ENCODE measurements at places on chromosomes 3 and 15. TPM values are rescaled to one million over a fixed set of nuclear protein-coding genes. Genes with fewer than 3 reads are reported as not detected.

DNA sequence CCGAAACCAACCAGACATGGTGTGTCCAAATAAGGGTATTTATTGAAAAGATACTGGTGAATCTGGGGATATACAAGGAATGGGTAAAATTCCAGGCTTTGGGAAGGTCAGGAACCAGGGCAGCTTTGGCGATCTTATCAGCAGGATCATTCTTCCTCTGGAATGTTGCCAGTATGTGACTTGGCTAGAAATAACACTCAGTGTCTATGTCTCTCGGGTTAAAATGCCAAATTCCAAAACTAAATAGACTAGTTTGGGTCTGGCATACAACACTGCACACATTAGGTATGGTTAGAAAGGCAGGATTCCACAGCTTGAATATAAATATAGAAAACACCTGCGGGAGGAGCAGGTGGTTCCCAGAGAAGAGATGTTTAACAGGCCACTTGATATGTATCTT, 220.2 kb upstream of the CD96 start:
- DNase-seq: no peak

- DNase-seq: no peak
These were observed 54.8 kb downstream of the UBP1 start for GRCh38 chr3:33385423-33385822.

DNA sequence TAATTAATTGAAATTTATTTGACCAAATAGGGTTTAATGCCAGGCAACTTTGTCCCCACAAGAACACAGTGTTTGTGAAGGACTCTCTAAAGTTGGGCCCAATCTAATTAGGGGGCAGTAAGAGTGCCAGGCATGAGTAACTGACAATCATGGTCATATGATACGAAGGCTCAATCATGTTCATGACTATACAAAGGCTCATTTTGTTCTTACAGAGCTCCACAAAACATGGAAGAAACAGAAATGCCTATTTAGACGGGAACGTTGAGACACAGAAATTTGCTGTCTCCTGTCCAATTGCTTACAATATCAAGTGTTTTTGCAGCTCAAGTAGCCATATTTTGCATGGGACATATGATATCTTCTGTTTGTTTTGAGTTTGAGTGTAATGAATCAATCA, 391.1 kb downstream of the SI start:
- no peak for DNase-seq

- DNase-seq: no peak
These were observed 213.8 kb downstream of the NR2F2 start for GRCh38 chr15:96544162-96544756.

Gene SV2B
- polyA plus RNA-seq: 1.1 TPM

Gene SH2D7
- polyA plus RNA-seq: 0.37 TPM

- DNase-seq: no peak
These were observed 424.7 kb downstream of the CNTN4 start for GRCh38 chr3:2523281-2523836.

Gene CYP1A1
- not detected for polyA plus RNA-seq

Gene CD80
- 0.44 TPM for polyA plus RNA-seq

DNA sequence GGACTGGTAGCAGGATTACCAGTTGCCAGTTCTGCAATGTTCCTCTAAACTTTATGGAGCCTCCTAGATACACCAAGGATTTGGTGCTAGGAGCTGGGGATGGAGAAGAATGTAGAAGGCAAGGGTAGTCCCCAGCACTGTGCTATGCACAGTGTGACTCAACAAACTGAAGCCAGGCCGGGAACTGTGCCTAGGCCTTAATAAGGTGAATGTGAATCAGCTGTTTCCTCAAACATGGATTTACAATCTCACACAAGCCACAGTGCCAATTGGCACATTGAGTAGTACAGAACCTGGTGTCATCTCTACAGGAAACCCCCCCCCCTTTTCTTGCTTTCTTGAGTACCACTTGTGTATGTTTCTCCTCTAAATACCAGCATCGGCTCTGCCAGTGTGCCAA, 32.5 kb downstream of the MRPS25 start:
- no peak for DNase-seq

GRCh38 chr3:37504583-37505357, 330.4 kb upstream of the LRRFIP2 start:
- DNase-seq: no peak

Gene ATP8B4
- 3.3 TPM for polyA plus RNA-seq

- DNase-seq: no peak
These were observed 86.3 kb downstream of the SH3GL3 start for GRCh38 chr15:83533410-83533962.

Gene CTXN2
- 0.05 TPM for polyA plus RNA-seq

DNA sequence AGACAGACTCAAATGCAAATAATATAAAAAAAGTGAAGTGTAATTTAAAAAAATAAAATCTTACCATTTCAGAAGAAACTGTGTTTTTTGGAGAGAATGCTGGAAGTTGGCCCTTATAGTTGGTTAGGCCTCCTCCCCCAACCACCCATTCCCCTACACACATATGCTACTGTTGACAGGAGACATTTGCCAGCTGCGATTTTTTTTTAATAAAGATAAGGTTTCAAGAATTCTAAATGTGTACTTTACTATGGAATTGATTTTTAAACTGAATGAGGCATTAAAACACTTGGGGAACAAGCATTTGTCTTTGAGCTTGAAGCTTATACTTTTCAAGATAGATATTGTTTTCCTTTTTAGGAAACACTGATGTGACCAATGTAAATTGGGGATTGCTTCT, 4.4 kb upstream of the SSR3 start:
- DNase-seq: no peak

- DNase-seq: no peak
These were observed 45.0 kb upstream of the BOC start for GRCh38 chr3:113166357-113166718.

- DNase-seq: no peak
These were observed 222.0 kb upstream of the UBE2E2 start for GRCh38 chr3:22981166-22981565.

Gene SLTM
- 136 TPM for polyA plus RNA-seq

Gene ZBED2
- polyA plus RNA-seq: 0.44 TPM

GRCh38 chr15:52010633-52011595, 8.1 kb upstream of the MAPK6 start:
- DNase-seq: no peak

DNA sequence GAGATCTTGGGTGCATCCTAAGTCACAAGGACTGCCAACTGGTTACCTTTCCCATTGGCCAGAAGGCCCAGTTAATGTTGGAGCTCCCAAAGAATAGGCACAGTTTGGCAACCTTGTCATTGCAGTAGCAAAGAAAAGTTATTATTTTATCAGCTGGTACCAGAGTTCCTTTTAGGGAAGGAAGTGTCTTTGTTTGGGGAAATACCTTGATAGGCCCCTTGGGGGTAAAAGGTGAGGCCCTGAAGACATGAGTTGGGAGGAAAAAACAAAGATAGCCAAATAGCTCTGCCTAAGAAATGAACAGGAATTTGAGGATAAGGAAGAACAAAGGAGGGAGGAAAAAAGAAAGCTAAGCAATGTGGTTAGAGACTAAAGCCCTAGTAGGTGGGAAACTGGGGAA, 85.8 kb downstream of the ANP32A start:
- DNase-seq: no peak

DNA sequence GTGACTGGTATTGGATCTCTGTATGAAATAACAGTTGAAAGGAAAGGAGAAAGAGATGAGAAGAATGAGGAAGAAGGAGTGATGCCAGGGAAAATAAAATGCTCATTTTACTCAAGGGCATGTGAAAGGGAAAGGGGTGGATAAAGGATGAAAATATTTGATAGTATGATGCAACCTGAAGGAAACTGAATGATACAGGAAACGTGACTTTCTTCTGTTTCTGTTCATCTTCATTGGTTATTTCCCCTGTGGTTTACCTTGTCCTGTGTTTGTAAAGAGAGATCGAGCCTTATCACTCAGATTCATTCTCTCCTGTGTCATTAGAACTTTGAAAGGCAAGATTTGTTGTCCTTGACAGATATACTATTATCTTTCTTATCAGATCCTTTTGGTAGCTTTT, 243.6 kb upstream of the SLITRK3 start:
- DNase-seq: no peak

DNA sequence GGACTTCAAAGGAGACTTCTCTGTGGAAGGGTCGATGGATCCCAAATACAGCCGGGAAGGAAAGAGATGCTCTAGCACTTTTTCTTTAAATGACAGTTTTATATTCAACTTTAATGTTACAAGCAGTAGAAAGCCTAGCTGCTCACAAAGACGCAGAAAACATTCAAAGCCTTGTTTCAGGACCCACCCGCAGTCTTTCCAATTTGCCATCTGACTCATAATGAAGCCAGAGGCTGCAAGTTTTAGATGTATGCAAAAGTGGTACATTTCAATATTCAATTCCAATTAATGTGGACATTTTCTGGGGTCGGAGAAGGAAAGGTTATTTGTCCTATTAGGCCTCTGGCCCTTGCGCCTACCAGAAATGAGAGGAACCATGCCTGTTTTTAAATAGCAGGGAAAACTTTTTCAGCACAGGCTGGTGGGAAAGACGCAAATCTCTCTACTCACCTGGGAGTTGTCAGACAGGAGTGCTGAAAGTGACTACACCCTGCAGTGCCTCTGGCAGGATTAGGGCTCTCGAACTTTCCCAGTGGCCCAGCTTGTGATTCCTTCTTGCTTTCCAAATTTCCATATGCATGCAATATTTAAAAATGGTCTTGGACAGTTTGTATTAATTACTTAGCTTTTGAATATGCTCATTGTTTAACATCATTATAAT, 117.4 kb upstream of the MBNL1 start:
- no peak for DNase-seq

GRCh38 chr3:101009386-101009785, 16.2 kb upstream of the ABI3BP start:
- DNase-seq: no peak

DNA sequence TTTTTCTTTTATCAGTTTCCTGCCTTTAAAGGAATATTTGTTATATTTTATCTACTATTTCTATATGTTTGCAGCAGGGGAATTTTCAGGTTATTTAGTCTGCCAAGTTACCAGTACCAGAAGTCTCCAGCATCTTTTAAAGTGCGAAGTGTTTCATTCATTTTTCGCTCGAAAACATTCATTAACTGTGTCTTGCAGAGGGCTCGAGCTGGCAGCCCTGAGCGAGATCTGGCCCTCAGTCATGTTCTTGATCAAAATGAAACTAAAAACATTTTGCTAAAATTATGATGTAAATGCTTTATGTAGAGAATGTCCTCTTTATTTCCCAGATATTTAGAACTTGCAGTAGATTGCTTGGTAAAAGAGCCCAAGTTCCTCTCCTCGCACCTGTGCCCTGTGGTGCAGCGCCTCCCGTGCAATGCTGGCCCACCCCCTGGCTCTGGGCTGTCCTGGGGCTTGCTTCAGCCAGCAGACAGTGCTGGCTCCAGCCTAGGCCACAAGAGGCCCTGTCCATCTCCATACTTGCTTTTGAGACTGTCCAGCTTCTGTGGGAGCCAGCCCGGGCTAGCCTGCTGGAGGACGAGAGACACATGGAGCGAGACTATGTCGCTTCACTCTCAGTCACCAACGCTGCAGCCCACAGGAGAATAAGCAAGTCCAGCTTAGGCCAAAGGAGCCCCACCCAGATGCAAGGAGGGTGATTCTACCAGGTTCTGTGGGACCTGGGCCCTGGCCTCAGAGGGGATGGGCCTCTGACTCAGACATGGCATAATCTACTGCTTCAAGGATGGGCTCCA, 71.9 kb upstream of the PRR23E start:
- DNase-seq: no peak

DNA sequence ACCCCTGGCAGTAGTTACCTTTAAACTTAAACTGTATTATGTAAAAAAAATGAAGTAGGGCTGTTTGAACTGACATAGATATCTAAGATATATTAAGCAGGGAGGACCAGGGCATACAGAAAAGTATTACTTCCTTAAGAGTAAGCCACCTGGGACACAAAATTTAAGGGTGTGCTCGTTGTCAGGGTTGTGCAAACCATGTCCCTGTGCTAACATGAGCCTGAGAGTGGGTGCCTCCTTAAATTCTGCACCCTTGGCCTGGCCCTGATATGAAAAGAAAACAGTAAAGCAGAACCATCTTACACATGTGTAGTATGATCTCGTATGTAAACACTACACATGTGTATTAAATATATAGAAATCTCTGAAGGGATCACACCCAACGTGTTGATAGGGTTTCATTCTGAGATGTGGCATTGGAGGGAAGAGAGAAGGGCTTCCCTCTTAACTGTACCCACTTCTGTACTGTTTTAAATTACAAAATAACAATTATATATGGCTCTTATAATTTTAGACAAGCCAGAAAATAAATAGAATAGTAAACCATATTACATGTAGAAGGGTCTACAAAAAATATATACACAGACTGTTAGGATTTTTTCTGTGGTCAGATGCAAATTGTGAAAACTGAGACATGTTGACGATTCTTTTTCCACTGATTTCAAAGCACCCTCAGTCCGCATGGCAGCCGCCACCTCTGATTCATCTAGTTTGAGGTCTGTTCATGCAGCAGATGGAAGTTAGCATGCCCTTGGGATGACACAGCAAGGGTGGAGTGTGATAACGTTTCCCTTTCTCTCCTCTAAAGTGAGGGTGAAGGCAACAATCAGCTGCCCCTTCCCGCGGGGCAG, 400.8 kb upstream of the PROK2 start:
- no peak for DNase-seq

DNA sequence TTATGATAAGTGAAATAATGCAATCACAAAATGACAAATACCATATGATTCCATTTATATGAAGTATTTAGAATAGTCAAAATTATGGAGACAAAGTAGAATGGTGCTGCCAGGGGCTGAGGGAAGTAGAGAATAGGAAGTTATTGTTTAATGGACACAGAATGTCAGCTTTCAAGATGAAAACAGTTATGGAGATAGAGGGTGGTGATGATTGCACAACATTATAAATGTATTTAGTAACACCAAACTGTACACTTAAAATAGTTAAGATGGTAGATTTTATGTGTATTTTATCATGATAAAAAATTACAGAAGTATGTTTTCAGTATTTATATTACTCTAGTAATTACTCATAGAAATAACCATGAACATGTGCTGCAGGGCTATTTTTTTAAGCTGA, 100.8 kb upstream of the AZI2 start:
- DNase-seq: no peak

DNA sequence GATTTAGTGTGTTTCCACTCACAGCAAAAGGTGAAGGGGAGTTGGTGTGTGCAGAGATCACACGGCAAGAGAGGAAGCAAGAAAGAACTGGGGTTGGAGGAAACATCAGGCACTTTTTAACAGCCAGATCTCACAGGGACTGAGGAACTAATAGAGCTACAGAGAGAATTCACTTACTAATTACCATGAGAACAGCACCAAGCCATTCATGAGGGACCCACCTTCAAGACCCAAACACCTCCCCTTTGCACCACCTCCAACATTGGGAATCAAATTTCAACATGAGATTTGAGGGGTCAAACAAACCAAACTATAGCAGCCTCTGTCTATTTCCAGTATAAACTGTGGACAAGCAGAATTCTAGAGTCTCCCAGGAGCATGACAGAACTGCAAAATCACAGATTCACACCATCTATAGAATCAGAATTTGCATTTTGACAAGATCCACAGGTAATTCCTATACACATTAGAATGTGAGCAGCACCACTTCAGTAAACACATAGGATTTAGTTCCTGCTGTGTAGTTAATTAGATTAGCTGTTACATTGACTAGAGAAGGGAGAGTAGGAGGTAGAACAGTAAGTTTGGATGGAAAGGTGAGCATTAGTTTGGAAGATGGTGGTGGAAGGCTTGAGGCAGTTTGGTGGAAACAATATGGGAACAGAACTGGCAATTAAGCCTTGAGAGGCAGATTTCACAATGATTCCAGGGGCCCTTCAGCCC, 311.7 kb downstream of the NSUN3 start:
- no peak for DNase-seq

Gene CCR2
- polyA plus RNA-seq: 2.1 TPM

Data from right renal pelvis (tissue), 4 donors.